ENCODE measurements at places on chromosomes 1 and 21.

DNA sequence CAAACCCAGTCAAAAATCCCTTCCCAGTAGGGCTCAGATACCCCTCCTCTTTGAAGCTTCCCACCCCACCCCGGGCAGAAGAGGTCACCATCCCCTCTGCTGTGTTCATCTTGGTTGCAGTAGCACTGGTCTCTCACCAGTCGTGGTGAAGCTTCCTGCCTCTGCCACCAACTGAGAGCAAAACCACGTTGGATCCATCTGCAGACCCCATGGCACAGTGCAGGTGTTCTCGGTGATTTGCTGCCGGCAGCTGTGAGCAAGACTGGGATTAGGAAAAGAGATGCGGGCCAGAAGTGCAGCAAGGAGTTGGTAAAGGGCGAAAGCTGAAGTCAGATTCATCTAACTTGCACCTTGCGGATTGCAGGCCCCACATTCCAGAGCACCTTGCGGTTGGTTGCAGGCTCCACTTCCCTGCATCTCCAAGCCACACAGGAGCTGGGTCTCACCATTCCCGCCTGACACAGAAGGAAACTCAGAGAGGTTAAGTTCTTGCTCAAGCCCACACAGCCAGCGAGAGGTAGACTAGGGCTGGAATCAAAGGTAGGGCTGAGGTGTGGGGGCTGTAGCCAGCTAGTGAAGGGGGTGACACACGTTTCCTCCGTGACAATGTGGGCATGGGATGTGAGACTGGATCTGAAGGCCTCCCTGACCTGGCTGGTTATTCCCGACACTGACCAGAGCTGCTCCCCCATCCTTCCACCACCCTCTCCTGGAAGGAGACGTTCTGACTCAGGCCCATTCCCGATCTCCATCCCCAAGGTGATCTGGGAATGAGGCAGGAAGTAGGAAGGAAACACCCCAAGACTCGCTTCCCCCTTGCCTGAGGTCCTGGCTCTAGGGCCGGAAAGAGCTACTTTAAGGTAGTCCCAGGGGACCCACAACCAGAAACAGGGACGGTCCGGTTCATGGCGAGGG, 3.3 kb upstream of the FAM110D start:
- peak; percentile 54 for ATAC-seq

- no peak for ATAC-seq
Measured at GRCh38 chr1:108556499-108556898, 3.4 kb upstream of the EEIG2 start.

DNA sequence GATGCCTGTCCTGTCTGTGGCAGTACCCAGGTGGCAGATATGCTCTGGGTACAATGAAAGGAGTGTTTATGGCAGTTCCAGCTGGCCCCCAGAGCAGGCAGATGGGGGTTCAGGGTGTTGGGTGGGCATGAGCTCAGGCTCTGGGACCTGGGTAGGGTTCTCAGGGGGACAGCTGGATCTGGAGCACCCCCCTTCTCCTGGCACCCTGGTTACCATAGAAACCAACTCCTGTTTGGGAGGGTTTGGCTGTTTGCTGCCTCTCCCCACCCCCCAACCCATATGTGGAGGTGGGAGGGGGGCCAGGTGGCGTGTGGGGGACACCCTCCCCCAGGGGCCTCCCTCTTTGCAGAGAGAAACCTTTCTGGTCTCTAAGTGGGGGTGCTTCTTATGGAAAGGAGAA, 7.1 kb downstream of the FOXO6 start:
- no peak for ATAC-seq

DNA sequence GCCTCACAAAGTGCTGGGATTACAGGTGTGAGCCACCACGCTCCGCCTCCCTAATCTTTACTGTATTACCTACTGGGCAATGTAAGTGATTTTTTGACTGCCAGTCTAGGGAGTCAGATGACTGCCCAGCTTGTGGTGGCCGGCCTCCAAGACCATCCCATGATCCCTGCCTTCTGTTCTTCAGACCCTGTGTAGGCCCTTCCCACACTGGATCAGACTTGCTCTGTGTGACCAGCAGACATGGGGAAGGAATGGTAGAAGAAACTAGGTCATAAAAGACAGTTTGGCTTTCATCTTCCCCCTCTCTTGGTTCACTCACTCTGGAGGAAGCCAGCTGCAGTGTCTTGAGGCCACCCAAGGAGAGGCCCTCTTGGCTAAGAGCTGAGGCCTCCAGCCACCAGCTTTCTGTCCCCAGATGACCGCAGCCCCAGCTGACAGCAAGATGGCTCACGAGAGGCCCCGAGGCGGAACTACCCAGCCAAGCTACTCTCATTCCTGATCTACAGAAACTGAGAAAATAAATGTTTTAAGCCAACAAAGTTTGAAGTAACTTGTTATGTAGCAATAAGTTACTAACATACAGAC, 14.5 kb upstream of the CBR3 start:
- peak; percentile 88 for ATAC-seq

DNA sequence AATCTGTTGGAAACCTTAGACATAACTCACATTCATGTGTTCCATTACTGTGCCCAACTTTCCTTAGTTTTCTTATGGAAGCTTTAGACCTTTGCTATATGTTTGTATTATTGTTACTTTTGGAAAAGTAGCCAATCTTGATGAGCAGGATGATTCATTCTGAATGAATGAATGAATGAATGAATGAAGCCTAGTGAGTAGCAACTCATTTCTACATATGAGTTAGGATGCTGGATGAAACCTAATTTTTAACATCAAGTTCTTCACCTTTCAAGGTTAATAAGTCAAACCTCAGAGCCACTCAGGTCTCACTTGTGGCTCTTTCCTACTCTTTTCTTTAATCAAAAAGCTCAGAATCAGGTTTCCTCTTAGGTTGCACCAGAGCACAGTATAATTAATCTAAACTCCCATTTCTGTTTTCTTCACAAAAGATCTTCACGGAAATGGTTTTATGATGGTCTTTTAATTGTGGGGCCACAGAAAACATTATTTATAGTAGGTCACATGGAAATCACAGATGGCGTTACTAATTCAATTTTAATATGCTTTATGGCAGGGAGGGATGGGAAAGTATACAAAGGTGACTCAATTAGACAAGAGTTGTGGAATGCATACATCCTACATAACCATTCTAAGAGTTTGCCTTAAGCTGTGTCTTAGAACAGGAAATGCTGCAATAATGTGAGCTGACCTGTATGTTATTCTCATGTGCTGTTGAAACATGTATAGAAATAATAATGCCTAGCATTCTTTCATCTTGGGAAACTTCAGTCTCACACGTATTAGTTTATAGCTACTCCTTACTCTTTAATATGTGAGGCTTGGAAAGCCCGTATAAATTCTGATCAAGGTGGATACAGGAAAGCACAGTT, 4.5 kb upstream of the DDX59 start:
- no peak for ATAC-seq

- no peak for ATAC-seq
Measured at GRCh38 chr1:30329263-30329753, 394.1 kb downstream of the MATN1 start.

DNA sequence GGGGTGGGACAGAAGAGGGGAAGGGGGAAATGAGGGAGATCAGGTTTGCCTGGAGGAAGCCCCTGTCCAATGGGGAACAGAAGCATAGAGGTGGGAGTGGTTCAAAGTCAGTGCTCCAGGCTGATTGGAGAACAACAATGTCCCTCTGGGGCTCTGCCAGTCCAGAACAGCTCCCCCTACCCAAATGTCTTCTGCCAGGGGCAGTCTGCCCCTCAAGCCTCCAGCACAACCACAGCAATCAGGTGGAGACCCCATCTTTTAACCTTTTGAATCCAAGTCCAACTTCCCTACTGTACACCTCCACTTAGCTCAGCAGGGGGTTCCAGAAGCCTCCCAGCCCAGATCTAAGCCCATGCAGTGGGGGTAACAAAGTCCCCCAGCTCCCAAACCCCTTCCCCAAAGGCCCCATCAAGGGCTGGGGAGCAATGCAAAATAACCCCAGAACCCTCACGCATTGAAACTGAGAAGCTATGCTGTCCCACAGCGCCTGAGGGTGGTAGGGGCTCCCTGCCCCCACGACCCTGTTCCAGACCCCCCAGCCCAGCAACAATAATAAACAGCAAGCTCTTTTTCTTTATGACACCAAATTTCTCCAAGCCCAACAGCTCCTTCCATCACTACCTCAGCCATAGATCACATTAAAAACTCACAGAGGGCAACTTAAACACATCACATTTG, 3.3 kb downstream of the AHDC1 start:
- no peak for ATAC-seq

Data from gastroesophageal sphincter (tissue), 4 donors.